Activated CD8-positive, alpha-beta memory T cell treated with anti-CD3 and anti-CD28 coated beads for 4 hours (primary cell): ENCODE measurements at places on chromosomes 6 and 20.

DNA sequence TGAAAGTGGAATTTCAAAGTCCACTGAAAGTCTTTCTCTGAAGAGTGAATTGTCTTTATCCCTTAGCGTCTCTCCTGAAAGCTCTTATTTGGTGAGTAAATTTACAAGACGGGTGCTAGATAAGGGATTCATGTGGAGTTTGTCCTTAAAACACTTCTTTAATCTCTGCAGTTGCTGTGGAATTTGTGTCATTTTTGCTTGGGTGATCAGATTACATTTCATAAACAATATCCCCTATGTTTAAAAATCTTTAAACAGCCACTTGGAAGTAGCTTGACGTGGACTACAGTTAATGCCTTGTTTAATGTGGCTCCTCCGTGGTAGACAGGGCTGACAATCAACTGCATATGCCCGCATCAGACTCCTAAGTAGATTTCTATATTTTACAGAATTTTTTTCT is 175.4 kb upstream of the ZNF217 start:
- DNase-seq = no peak

- DNase-seq = no peak
Observed at GRCh38 chr20:49751397-49751736, 37.7 kb upstream of the B4GALT5 start.

DNA sequence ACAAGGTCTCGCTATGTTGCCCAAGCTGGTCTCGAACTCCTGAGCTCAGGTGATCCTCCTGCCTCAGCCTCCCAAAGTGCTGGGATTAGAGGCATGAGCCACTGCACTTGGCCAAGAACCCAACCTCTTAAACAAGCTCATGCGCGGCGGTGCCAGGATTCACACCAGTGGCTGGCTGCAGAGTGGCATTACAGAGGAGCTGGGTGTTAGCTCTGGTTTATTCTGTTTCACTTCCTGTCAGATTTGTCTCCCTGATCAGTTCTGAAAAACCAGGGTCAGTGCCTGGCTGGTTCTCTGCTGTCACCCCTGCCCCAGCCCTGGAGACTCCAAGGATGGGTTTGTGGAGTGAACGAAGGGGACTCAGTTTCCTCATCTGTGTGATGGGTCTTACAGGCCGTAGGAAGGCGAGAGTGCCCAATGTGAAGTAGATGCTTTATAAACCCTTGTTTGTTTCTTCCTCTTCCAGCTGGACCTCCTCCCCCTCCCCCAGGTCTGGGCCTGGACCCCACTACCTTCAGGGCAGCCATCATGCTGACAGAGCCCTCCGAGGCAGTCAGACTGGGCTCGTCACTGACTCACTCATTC is 63.4 kb downstream of the UBE2V1 start:
- no peak for DNase-seq

DNA sequence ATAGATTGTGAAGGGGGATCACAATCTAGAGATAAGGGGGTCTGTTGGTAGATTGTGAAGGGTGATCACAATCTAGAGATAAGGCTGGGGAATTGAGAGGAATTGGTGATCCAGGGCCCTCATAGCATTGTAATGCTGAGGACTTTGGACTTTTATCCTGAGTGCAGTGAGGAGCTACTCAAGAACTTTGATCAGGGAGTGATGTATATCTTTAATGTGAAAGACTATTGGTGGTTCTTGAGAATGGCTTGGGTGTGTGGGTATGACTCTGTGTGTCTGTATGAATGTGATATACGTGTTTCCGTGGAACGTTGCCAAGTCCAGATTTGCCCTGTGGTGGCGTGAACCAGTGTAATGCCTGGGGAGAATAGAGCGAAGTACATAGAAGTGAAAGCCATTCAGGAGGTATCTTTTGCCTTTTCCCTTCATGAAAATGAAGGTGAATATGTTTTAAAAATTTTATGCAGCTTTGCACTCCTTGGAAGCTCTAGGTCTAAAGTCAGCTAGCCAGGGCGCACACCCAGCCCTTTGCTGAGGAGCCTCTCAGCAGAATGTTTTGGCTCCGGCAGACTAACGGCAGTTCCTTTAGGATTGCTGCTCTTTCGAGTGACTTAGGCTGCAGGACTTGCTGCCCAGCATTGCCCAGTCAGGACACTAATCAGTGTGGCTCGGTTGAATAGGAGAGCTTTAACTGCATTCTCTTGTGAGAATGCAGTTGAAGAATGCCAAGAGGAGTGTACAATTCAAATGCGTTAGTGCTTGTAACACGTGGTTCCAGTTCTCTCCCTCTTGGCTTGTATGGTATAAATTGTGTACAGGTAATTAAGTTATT is 3.5 kb downstream of the ZFAND3 start:
- DNase-seq = peak; percentile 22

GRCh38 chr20:36541227-36541767 is at the start of gene MYL9:
Gene MYL9 (plus strand): TSS chr20:36541519. CDS start chr20:36544885, 3,366 bp downstream.
- DNase-seq = no peak

DNA sequence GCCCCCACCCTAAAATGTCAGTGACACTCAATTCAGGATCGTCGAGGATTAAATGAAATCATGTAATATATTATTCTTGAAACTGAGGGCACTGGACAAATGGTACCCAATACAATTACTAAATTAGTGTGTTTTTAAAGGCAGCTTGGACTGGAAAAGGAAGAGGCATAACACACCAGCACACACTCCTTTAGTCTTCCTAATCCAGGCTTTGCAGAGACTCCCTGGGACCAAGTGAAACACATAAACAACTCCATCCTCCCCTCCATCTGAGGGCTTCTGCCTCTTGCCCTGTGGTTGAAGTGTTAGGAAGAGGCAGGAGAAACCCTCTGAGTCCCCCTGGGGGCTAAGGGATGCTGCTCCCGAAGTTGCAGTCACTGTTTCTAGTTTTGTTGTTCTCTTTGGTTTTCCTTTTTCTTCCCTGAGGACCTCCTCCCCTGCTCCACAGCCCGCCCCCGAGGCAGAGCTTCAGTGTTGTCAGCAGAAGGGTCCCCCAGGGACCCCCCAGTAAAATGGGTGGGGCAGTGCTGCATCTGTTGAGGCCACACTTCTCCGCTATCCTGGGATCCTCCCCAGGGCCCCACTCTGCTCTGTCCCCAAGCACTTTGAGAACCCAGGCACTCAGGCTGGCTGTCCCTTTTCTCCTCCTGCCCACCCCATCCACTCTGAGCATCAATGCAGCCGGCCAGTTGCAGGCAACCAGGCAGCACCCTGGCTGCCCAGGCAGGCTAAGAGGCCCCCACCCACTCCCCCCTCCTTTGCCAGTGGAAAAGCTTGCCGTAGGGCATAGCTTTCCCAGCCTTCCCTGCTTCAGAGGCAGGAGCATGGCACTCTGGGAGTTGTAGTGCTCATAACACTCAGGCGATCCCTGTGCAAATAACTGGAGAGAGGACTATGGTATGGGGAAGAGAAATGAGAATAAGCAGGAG is 5.9 kb downstream of the TMEM63B start:
- no peak for DNase-seq

DNA sequence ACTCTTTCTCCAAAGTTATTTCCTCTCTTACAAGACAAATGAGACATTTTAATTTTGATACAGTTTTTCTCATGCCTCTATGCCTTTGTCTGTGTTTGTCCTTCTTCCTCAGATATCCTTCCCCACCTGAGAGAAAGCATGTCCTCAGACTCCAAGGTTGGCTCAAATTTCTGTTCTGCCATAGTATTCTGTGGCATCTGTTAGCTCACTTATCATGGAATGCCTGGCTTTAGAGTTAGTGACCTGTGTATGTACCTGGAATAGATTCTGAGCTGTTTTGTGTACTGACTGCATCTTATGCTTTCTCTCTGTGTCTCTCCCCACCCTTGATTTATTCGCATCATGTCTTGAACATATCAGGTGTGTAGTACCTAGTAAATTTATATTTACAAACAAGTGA is 90.0 kb downstream of the CENPW start:
- DNase-seq = no peak

- no peak for DNase-seq
Observed at GRCh38 chr6:26613689-26614683, 17.2 kb downstream of the ABT1 start.

- DNase-seq = no peak
Observed at GRCh38 chr6:36576578-36576977, 17.6 kb upstream of the SRSF3 start.

GRCh38 chr20:37096415-37097041 is 731 bp upstream of the RBL1 start:
- DNase-seq = no peak

DNA sequence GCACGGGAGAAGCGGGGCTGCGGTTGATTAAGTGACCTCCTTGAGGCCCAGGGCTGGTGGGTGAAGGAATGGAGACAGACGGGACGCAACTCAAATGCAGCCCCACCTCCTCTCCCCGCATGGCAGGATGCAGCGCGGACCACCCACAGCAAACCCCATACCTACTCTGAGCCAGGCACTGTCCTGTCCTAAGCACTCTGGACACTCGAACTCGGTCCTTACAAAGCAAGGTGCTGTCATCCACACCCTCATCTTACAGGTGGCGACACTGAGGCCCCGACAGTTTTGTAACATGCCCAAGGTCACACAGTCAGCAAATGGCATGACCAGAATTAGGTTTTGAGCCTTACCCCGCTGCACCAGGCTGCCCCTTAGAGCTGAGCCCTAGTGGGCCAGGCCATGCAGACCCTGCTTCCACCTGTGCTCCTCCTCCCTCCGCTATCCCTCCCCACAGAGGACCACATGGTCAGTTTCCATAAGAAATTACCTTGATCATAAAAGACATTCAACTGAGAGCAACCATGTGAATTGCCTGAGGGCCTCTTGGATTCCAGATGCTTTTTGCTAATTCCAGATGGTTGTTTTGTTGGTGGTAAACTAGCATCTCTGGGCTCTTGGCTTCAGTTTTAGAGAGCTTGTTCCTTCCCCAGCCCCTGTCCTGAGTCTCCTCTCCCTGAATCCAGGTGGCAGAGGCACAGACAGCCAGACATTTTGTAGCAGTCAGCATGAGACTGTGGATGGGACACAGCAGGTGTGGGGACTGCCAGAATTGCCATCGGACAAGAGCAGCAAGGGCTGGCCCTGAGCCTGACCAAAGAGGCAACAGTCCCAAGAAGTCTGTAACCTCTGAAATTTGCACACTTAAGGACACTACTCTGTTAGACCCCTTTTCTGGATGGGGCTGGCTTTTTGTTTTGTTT is 171.9 kb upstream of the PMEPA1 start:
- no peak for DNase-seq

- no peak for DNase-seq
Observed at GRCh38 chr6:109918227-109918626, 59.9 kb upstream of the GPR6 start.

DNA sequence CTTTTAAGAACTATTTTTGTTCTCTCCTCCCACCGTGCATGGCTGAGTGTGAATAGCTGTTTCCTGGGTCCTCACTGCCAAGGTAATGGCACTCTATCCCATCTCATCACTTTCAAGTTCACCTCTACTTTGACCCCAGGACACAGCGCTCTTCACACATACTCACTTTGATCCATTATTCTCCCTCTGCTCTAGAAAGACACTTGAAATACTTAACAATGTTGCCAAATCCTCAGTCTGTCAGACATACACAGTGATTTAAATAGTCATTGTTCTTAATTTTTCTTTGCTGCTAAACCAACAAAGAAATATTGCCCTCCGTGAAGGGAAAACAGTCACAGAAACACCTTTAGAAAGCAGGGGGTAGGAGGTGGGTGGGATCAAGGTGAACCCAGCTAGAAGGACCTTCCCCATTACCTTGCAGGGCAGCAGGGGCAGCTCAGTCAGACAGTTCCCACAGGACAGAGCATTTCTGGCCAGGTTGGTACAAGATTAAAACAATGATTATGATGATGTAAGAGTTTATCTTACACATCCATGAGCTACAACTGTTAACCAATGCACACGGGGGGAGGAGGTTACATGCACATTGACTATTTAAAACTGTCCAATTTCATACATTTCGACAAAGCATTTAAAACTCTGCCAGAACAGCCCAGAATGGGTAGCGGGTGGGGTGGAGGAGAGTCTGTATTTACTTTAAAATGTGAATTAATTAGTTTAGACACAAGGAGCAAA is 2.4 kb downstream of the SLC22A23 start:
- no peak for DNase-seq

DNA sequence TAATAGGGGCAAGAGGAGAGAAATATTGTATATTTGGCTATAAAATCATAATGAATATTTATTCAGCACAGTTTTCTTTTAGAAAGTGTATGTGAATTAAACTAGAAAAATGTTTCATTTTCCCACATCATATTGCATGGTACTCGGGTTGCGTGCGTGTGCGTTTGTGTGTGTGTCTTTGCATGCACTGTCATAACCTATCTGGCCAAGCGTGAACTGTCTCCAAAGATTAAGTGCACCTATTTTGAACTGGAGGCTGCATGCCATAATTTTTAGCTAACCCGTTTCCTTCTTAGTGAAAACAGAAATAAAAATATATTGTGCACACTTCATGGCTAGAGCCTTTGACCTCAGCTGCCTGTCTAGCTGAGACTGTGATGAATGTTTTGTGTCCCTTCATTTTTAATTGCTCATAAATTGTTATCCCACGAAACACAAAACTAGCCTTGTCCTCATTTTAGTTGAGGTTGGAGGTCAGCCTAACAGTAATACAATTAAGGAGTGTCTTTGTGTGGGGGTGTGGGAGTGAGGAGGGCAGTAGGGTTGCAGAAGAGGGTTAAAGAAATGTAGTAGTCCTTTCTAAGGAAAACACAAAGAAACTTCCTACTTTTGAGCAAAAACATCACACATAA is 336.1 kb upstream of the POU3F2 start:
- DNase-seq = no peak

GRCh38 chr6:142055219-142055618 is 77.5 kb upstream of the GJE1 start:
- DNase-seq = no peak
